ENCODE measurements at places on chromosomes 13 and 19. TPM values are rescaled to one million over a fixed set of nuclear protein-coding genes. Genes with fewer than 3 reads are reported as not detected.

DNA sequence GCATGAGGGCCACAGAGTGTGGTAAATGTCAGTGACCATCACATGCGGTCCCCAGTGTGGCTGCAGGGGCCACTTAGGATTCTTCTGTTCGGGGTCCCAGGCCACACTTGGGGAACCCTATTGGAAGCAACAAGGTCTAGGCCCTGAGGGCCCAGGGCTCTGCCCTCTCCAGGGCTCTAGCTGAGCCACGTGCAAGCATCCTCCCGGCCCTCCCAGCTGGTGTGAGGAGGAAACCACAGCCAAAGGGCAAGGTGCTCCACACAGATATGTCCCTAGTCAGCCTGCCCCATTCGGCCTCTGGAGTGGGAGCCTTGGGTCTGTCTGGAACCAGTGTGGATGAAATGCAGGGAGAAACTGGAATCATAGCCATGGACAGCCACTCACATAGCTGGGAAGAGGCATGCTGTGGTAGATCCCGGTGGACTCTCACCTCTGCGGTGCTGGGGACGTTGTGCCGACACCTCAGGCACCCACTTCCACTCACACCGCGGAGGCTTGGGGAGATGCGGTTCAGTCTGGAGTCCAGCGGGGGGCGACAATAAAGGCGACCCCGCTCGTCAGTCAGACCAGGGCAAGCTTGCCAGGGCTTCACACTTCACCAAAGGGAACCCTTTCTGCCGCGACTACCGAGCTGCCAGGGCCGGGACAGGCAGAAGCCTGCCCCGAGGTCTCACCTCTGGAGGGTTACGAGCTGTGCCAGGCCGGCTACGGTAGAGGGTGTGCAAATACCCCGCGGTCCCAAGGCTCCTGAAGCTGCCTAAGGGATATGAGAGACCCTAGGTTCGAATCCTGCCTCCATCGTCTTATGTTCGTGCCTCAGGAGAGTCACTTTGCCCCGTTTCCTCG lies 4.3 kb upstream of the ZNF497 start:
- H3K27ac ChIP-seq = no peak overlapping the region
- H3K36me3 ChIP-seq = peaks cover 9% of the 10 kb centered on the region
- H3K27me3 ChIP-seq = no peaks in the 10 kb centered on the region
- no peak overlapping the region for H3K4me3 ChIP-seq

DNA sequence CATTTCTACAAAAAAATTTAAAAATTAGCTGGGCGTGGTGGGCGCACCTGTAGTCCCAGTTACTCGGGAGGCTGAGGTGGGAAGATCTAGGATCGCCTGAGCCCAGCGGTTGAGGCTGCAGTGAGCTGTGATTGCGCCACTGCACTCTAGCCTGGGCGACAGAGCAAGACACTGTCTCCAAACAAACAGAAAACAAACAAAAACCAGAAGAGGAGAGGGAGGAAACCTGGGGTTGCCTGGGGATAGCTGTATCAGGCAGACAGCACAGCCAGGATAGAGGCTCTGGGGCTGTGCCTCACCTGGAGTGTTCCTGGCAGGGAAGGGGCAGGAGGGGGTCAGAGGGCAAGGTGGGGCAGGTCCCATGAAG lies 2.6 kb upstream of the POLR2E start:
- H3K4me3 ChIP-seq = no peak overlapping the region
- no peaks in the 10 kb centered on the region for H3K27me3 ChIP-seq
- peaks cover 35% of the 10 kb centered on the region for H3K4me1 ChIP-seq
- H3K36me3 ChIP-seq = no peaks in the 10 kb centered on the region
- H3K27ac ChIP-seq = peak overlapping the region; percentile 92

DNA sequence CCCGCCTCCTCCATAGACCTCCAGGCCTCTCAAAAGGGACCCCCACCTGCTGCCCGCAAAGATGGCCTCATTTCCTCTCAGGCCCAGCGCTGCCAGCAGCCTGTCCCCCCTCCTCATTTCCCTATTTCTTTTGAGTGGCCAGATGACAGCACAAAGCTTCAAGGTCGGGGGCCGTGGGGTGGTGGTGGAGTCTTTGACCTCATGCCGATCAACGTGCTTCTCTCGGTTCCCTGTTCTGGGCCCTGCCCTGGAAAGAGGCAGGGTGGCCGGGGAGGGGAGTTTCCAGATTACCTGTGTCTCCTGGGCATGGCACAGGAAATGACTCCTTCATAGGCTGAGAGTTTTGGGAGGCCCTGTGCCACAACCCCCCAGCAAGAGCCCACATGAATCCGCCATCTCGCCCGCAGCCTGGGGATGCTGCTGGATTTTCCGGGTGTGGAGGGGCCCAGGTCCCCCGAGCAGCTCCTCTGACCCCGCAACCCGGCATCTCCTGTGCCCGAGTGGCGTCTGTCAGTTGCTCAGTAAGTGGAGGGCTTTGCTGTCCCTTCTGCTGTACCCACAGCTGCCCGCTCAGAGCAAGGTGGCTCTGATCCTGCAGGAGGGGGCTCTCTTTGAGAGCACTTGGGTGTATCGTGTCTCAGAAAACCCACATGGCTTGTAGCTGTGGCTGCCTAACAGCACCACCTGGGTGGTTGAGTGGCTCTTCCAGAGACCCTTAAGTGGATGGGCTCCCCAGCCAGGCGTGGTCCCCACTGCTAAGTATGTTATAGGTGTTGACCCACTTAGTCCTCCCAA lies 139.4 kb downstream of the SIPA1L3 start:
- no peak overlapping the region for H3K4me3 ChIP-seq
- DNase-seq = no peak
- H3K27me3 ChIP-seq = no peaks in the 10 kb centered on the region

- no peak overlapping the region for H3K4me3 ChIP-seq
- peaks cover 4% of the 10 kb centered on the region for H3K4me1 ChIP-seq
- H3K27ac ChIP-seq = peak overlapping the region; percentile 91
- no peak for DNase-seq
Observed at GRCh38 chr19:45613926-45614725, 12.1 kb upstream of the GPR4 start.

DNA sequence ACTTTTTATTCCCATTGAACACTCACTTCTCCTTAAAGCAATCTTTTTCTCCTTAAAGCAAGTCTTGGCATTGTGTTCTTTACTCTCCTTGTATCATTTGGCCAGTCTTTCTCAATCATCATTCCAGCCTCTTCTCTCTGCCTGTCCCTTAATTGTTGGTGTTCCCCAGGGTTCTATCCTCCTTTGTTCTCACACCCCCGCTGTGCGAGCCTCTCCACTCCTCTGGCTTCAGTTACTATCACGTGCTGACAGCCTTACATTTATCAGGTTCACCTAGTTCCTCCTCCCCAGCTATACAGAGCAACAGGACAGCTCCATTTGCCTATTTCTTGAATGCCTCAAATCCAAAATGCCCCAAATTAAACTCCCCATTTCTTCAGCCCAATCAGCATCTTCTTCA lies 24.6 kb downstream of the CYSLTR2 start:
- no peak overlapping the region for H3K4me3 ChIP-seq
- H3K4me1 ChIP-seq = no peaks in the 10 kb centered on the region
- H3K36me3 ChIP-seq = no peaks in the 10 kb centered on the region
- no peak overlapping the region for H3K27ac ChIP-seq

DNA sequence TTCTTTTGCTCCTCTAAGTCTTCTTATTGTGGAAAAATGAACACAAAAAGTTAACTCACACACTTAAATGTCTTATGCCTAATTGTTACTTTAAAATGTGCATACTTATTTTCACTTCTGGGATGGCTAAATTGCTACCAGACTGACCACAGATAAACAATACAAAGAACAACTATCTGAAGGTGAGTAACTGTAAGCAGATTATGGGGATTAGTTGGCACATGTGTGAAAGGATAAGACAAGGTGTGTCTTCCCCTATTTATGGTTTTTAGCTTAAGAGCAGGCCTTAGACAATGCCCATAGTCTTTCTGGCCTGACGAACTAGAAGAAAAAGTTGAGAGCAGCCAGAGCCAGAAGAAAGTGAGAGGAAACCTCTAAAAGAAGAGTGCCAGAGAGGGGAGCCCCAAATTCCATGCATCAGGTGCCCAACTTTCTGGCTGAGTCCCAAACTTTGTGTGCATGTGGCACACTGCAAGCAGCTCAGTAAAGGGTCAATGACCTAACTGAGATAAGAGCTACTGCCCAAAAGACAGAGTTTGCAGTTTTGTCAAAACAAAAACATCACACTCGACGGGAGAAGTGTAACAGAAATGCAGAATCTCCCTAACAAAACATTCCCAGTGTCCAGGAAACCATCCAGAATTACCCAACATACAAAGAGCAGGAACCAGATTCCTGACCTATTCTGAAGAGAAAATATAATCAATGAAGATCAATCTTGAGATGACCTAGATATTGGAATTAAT lies 375.4 kb downstream of the KCNRG start:
- H3K27ac ChIP-seq = peak overlapping the region; percentile 25
- H3K4me3 ChIP-seq = no peak overlapping the region
- no peaks in the 10 kb centered on the region for H3K36me3 ChIP-seq
- H3K4me1 ChIP-seq = peaks cover 24% of the 10 kb centered on the region
- H3K27me3 ChIP-seq = no peaks in the 10 kb centered on the region
- no peak for DNase-seq

- peak overlapping the region; percentile 97 for H3K27ac ChIP-seq
- no peaks in the 10 kb centered on the region for H3K27me3 ChIP-seq
- H3K4me1 ChIP-seq = peaks cover 22% of the 10 kb centered on the region
- no peak for DNase-seq
- peaks cover 3% of the 10 kb centered on the region for H3K36me3 ChIP-seq
Observed at GRCh38 chr19:4374498-4375163, 25.7 kb downstream of the SH3GL1 start.

- H3K27me3 ChIP-seq = peaks cover 13% of the 10 kb centered on the region
- peaks cover 3% of the 10 kb centered on the region for H3K4me1 ChIP-seq
- DNase-seq = no peak
Observed at GRCh38 chr19:38741670-38742069, 2.6 kb downstream of the CAPN12 start.

DNA sequence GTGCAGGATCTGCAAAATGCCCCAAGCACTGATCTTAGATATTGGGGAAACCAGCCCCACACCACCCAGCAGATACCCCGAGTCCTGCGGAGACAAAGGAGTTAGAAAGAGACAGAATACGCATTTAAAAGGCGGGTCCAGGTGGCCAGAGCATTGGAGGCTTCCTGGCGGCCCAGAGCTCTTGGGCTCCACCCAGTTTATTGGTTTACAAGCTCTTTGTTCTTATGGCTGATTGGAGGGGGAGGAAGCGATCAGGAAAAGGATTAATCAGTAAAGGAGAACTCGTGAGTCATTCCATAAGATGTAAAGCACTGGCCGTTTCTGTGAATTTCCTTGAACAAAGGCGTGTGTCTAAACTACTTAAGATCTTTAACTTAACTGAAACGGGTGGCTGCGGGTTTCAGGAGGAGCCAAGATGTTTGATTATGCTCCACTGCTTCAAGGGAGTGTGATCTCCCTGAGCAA lies 926 bp downstream of the ZNF587 start:
- H3K27ac ChIP-seq = peak overlapping the region; percentile 99
- no peak for DNase-seq
- H3K36me3 ChIP-seq = peaks cover 18% of the 10 kb centered on the region
- H3K4me1 ChIP-seq = peaks cover 22% of the 10 kb centered on the region
- H3K27me3 ChIP-seq = no peaks in the 10 kb centered on the region
- H3K4me3 ChIP-seq = peak overlapping the region; percentile 91

GRCh38 chr13:20151016-20151415 lies 9.8 kb downstream of the GJA3 start:
- H3K27ac ChIP-seq = no peak overlapping the region
- no peaks in the 10 kb centered on the region for H3K4me1 ChIP-seq
- no peak for DNase-seq
- no peak overlapping the region for H3K4me3 ChIP-seq
- H3K27me3 ChIP-seq = peaks cover 49% of the 10 kb centered on the region

The PLVAP gene
- 0.42 TPM for total RNA-seq

The VASP gene
- 93.4 TPM for total RNA-seq

The NLRP9 gene
- not detected for total RNA-seq

The ARID3A gene
- total RNA-seq = 149 TPM

The MED26 gene
- 11.2 TPM for total RNA-seq

The NXNL1 gene
- total RNA-seq = not detected

The URAD gene
- total RNA-seq = not detected

All from progenitor cell of endocrine pancreas (in vitro differentiated cells).